Activated CD4-positive, alpha-beta memory T cell treated with anti-CD3 and anti-CD28 coated beads for 36 hours (primary cell): ENCODE measurements at places on chromosomes 2 and 18. TPM values are rescaled to one million over a fixed set of nuclear protein-coding genes. Genes with fewer than 3 reads are reported as not detected.

The ZAP70 gene
- 166 TPM for total RNA-seq

DNA sequence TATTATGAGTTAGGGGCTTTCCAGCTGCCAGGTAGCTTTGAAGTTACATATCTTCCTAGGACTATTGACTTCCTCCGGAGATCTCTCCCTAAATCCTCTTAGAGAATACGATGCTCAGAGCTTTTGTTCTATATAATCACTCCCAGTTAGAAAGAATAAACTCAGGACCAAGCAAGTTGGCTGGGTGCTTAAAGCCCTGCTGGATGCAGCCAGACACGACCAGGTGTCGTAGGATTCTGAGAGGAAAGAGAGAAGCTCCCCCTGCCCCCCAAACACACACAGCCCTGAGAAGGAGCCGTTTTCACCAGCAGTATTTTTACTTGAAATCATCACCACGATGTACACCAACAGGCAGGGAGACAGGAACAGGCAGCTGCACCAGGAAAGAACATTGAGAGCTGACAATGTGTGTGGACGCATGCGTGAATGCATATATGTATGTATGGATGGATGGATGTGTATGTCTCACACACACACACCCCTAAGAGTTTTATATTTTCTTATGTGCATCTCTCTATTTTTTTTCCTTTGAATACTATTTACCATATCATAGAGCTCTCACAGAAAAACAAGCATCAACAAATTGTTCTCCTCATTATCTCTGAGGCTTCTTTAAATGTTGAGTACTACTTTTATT lies 382.6 kb downstream of the EPHA4 start:
- no peak overlapping the region for H3K4me3 ChIP-seq
- no peaks in the 10 kb centered on the region for H3K4me1 ChIP-seq
- no peak for DNase-seq
- no peak overlapping the region for H3K27ac ChIP-seq
- no peaks in the 10 kb centered on the region for H3K36me3 ChIP-seq
- H3K27me3 ChIP-seq: peaks cover 2% of the 10 kb centered on the region

The LONRF2 gene
- not detected for total RNA-seq

DNA sequence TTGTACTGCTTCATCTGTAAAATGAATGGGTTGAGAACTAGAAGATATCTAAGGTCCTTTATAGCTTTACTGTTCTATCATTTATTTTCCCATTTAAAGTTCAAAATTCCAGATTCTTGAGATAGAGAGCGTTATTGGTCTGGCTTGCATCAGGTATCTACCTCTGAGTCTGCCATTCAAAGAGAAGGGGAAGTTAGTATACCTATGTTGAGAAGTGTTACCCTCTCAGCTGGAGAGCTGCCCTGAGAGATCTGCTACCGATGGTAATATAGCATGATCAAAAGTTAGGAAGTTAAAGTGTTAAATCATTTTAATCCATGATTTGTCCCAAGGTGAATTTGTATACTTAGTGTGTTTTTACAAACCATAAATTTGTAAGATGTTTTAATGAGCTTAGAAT lies 7.4 kb downstream of the EPC2 start:
- no peak for DNase-seq
- H3K36me3 ChIP-seq: no peaks in the 10 kb centered on the region
- no peak overlapping the region for H3K4me3 ChIP-seq
- H3K27me3 ChIP-seq: no peaks in the 10 kb centered on the region
- H3K4me1 ChIP-seq: peaks cover 84% of the 10 kb centered on the region

DNA sequence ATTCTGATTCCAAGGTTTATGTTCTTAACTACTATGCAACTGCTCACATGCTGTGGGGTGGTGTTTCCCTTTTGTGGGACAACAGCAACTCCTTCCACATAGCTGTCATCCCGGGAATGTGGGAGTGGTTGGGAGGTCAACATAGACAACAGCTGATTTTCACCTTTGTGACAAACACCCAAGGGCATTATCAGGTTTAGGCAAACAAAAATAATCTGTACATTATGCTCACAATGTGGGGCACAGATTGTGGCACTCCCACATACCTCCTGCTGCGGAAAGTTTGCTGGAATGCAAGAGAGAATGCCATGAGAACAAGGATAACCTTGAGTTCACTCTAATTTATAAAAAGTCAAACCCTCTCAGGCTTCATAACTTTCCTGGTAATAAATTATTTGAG lies 582.6 kb downstream of the CNTNAP5 start:
- no peak overlapping the region for H3K4me3 ChIP-seq
- DNase-seq: no peak
- no peaks in the 10 kb centered on the region for H3K27me3 ChIP-seq
- H3K27ac ChIP-seq: no peak overlapping the region
- no peaks in the 10 kb centered on the region for H3K36me3 ChIP-seq

GRCh38 chr18:78542204-78542603 lies 437.4 kb upstream of the SALL3 start:
- H3K27me3 ChIP-seq: no peaks in the 10 kb centered on the region
- H3K36me3 ChIP-seq: no peaks in the 10 kb centered on the region

The CLEC4F gene
- not detected for total RNA-seq

- H3K27me3 ChIP-seq: peaks cover 11% of the 10 kb centered on the region
- no peak overlapping the region for H3K4me3 ChIP-seq
- no peaks in the 10 kb centered on the region for H3K36me3 ChIP-seq
These were observed 83.2 kb downstream of the DDX1 start for GRCh38 chr2:15674637-15675455.

DNA sequence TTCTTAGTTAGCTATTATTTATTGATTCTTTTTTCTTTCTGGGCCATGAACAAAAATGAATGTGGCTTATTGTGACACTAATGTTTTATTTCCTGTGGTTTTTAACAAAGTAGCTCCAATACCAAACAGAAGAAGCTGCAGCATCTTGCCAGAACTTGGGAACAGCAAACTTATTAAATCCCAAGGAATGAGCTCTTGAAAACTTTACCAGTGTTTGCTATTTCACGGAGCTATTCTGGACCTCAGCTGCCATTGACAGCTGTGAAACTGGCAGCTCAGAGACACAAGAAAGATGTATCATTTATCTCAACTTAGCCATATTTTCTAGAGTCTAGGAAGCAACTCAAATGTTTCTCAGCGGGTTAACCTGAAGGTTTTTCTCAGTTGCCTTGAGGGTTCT lies 91.0 kb upstream of the NEUROD1 start:
- no peaks in the 10 kb centered on the region for H3K4me1 ChIP-seq
- H3K27ac ChIP-seq: no peak overlapping the region
- peaks cover 9% of the 10 kb centered on the region for H3K27me3 ChIP-seq
- no peak for DNase-seq

The ARHGEF4 gene
- 0.52 TPM for total RNA-seq

The TUBA3E gene
- not detected for total RNA-seq

DNA sequence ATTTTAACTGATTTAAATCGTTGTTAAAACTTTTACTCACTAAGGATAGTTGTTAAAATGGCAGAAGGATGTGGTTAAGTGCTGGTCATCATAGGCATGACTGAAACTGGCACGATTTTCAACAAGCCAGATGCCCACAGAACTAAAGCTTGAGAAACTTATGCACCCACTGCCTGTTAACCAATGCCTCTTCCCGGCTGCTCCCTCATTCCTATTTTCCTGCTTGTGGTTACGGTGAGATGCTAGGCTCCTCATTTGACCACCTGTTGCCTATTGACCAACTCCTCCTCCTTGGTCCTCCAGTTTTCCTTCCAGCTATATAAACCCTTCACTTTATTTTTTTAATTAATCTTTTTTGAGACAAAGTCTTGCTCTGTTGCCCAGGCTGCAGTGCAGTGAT lies 238.7 kb downstream of the TFCP2L1 start:
- no peak for DNase-seq
- H3K27me3 ChIP-seq: no peaks in the 10 kb centered on the region
- H3K4me1 ChIP-seq: no peaks in the 10 kb centered on the region
- H3K4me3 ChIP-seq: no peak overlapping the region
- H3K27ac ChIP-seq: no peak overlapping the region

- DNase-seq: no peak
- no peak overlapping the region for H3K4me3 ChIP-seq
- H3K36me3 ChIP-seq: peaks cover 25% of the 10 kb centered on the region
These were observed 48.5 kb downstream of the C2orf74 start for GRCh38 chr2:61210332-61210981.

GRCh38 chr18:59047321-59048047 lies 92.2 kb upstream of the SEC11C start:
- no peak overlapping the region for H3K27ac ChIP-seq
- no peaks in the 10 kb centered on the region for H3K4me1 ChIP-seq
- DNase-seq: no peak
- no peak overlapping the region for H3K4me3 ChIP-seq

The ADD2 gene
- total RNA-seq: 5.6 TPM

The SNORC gene
- 0.85 TPM for total RNA-seq

The CIB4 gene
- total RNA-seq: not detected

DNA sequence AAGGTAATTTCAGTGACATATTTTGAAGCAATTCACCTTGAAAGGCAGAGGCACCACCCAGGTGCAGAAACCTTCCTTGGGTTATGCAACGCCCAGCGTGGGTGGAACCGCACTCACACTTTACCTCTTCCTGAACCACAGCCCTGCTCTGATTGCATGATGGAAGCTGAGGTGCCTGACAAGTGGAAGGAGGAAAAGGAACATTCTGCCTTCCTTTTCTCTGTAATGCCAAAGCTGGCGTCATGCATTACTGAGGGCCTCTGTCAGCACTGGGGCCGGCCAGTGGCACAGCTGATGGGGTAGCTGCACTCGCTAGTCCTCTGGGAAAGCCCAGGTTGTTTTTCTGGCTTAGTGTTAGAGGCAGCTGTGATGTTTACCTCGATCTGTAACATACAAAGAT lies 266.5 kb downstream of the NEDD4L start:
- no peak overlapping the region for H3K4me3 ChIP-seq
- H3K36me3 ChIP-seq: peaks cover 3% of the 10 kb centered on the region
- no peak overlapping the region for H3K27ac ChIP-seq
- peaks cover 33% of the 10 kb centered on the region for H3K4me1 ChIP-seq

The COL4A4 gene
- not detected for total RNA-seq

- no peak overlapping the region for H3K27ac ChIP-seq
- no peaks in the 10 kb centered on the region for H3K36me3 ChIP-seq
- DNase-seq: no peak
- H3K27me3 ChIP-seq: no peaks in the 10 kb centered on the region
- no peak overlapping the region for H3K4me3 ChIP-seq
- H3K4me1 ChIP-seq: no peaks in the 10 kb centered on the region
These were observed 41.9 kb downstream of the SCN9A start for GRCh38 chr2:166333801-166334200.

DNA sequence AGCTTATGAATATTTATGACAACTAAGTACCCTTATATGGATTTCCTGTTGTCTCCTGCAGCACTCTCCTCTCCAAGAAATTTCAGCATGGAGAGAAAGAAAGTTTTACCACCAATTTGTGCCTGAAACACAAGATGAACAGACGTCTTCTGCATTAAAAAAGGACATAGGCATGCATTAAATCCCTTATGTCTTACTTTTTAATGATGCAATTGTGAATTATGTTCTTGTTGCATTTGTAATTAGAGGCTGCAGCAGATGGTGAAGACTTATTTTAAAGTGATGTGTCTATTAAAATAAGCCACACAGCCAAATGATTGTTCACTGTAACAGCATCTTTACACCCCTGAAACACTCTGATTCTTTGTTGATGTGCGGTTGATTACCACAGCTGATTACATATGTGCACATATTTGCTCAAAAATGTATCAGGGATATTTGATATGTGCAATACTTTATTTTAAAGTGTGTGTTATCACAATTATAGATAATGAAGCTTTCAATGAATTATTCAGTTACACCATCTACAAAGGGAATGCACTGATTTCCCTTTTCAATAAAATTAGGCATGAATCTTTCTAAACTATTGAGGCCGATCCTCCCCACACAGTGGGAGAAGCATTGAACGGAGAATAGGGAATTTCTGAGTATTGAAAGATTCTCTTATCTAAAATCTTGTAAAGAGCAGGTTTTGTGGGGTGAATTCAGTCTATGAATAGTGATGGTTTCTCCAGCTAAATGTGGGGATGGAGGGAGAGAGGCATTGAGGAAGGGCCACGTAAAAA lies 585.1 kb downstream of the SLC4A3 start:
- no peaks in the 10 kb centered on the region for H3K36me3 ChIP-seq
- no peak overlapping the region for H3K4me3 ChIP-seq
- H3K27me3 ChIP-seq: no peaks in the 10 kb centered on the region
- no peak overlapping the region for H3K27ac ChIP-seq
- no peak for DNase-seq

The PRSS56 gene
- total RNA-seq: not detected

DNA sequence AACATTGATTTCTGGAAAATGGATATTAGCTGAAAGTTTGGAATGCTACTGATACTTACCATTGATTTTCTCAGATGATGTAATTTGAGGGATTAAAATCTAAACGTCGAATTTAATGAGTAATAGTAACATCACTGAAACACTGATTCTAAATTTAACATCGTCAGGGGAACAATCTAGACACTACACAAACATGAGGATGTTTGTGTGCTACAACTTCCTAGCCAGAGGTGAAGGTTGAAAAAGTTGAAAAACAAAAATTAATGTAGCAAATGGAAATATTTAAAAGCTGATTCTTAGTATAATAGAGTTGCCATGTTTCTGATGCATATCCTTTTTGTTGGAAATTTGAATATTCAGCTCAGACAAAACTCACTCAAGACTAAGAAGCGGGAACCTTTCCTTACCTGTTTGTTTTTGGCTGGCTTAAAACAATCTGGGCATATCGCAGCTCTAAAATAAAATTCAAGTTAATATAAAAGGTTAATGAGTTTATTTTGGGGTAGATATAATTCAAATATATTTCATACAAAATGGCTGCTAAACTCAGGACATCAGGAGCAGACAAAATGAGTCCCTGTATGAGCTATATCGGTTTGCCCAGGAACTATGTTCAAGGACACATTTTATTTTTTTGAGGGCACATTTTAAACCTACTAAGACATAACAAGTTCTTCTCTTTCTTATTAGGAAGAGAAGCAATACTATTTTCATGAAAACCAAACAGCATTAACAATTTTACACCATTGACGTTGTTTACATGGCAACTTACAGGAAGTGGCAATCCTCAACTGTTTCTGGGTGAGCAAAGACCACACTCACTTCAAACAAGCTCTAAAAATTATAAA lies 52.6 kb upstream of the PEX13 start:
- peaks cover 32% of the 10 kb centered on the region for H3K4me1 ChIP-seq
- DNase-seq: no peak
- peak overlapping the region; percentile 60 for H3K27ac ChIP-seq
- peaks cover 4% of the 10 kb centered on the region for H3K36me3 ChIP-seq

DNA sequence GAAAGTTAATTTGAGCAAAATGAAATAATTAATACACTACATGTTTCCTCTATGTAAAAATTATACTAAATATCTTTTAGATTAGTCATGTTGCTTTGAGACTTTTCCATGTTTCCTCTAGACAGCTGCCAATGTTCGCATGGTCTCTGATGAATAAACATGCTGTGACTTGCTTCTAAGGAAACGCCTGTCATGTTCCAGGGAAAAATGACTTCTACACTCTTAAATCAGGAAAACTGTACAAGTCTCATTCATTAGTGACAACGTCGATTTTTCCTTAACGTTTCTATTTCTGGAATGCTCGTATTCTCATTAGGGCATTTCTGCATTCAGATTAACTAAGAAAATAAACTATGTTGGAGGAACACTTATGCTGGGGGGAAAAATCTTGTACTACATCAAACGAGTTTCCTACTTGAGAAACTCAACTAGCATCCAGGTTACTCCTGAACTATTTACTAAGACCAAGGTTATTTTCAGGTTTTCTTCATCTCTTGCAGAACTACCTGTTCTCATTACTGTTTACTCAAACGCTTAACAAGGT lies 1.6 kb downstream of the COBLL1 start:
- no peak for DNase-seq
- peaks cover 38% of the 10 kb centered on the region for H3K27me3 ChIP-seq
- H3K4me1 ChIP-seq: peaks cover 5% of the 10 kb centered on the region
- no peaks in the 10 kb centered on the region for H3K36me3 ChIP-seq
- H3K4me3 ChIP-seq: no peak overlapping the region
- H3K27ac ChIP-seq: no peak overlapping the region

The RAMP1 gene
- total RNA-seq: 0.77 TPM

The GCC2 gene
- 47.3 TPM for total RNA-seq
